ENCODE measurements at places on chromosomes 3 and 15.

DNA sequence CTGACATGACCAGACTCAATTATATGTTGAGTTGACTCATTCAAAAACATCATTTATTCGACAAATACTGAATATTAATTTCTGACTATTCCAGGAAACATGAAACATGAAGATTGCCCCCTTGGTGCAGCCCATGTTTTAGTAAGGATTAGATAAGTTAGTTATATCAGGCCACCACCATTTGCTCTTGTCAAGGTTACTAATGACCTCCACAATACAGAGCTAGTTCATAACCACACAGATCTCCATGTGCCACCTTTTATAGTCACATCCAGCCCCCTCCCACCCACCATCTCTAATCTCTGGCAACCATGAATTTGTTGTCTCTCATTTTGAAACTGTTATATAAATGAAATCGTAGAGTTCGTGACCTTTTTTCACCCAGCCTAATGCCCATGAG, 15.7 kb downstream of the KLHL18 start:
- no peak for DNase-seq

GRCh38 chr3:186544281-186544680, at the start of gene CRYGS:
Gene CRYGS, minus strand, starts transcription at chr3:186544380. Its CDS starts 54 bp downstream, at chr3:186544326.
- DNase-seq: no peak

GRCh38 chr3:142915636-142916035, 26.8 kb upstream of the PCOLCE2 start:
- no peak for DNase-seq

DNA sequence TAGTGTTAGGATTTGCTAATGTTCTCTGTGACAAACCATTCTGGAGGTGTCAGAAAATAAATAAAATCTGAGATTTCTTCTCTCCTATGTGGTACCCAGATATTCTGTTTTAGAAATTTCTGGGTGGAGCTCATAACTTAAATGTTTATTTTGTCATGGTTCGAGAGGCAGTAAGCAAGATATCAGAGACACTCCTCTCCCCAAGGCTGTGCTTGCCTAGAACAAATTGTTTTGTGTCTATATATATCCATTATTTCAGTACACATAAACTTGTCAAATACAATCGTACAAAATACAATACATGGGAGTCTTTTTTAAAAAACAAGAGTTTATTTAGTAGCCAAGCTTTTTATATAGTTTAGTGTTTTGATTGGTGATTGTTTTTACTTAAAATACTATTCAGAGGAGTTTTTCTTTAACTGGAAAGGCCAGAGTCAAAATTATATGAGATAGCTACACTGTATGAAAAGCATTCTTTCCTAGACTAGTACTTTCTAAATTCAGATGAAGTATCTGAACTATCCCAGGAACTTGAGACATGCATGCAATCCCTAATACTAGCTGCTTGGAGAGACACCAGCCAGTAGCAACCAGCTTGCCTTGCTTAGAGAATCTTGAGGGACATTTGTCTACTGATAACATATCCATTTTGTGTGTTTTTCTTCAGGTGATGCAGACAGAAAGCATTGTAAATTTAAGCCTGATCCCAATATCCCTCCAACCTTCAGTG, 4.7 kb downstream of the EXOG start:
- no peak for DNase-seq

DNA sequence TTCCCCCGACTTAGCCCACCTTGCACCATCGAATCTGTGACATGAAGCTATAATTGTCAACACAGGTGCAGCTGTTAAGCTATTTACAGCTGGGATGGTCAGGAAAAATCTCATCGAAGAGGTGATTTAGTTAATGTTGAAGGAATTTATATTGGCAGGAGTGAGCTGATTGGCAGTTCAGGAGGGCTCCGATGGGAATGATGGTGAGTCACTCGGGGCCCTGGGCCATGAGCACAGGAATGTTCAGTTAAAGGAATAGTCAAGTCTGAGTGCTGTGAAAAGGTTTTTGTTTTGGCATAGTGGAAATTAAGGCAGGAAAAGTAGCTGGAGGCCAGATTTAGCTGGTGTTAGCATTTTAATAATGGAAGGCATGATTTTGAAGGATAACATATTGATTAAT, 95.7 kb downstream of the OXSM start:
- no peak for DNase-seq

DNA sequence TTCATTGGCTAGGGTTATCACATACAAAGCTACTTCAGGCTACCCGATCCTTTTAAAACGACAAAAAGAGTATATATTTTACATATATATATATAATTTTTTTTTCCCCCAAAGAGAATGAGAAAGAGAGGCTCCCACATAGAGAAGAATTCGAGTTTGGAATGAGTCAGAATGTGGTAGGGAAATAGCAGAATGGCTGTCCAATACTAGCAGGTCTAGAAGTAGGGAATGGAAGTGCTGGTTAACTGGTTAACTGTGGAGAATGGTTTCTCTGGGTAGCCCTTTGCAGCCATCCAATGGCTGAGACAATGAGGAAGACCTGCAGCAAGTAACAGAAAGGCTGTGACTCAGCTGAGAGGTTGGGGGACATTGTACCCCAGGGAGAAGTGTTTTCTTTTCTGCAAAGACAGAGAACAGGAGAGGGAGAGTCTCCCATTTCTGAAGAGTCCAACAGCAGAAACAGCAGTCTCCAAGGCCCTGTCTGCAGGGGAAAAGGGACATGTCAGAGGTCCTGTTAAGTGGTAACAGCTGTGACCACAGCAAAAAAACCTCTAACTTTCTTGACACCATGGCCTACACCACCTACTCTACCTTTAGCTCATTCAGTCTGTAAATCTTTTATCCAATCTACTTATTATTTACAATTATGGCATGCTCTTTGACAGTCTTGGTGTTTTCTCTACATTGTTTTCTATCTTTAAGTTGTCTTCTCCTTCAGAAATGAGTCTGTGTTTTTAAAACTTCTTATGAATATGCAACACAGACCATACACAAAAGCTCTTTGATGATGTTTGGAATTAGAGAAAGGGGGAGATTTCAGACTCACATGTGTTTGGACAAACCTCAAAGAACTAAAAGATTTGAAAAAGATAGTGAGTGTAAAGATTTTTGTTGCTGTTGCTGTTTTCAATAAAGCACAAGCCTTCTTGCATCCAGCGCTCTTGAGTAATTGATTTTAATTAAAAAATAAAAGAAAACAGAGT, 116.1 kb upstream of the SLC7A14 start:
- no peak for DNase-seq

- DNase-seq: no peak
Measured at GRCh38 chr3:122055215-122055614, at the start of gene CD86. Gene CD86, plus strand, starts transcription at chr3:122055362. Its CDS starts 128 bp downstream, at chr3:122055490.

DNA sequence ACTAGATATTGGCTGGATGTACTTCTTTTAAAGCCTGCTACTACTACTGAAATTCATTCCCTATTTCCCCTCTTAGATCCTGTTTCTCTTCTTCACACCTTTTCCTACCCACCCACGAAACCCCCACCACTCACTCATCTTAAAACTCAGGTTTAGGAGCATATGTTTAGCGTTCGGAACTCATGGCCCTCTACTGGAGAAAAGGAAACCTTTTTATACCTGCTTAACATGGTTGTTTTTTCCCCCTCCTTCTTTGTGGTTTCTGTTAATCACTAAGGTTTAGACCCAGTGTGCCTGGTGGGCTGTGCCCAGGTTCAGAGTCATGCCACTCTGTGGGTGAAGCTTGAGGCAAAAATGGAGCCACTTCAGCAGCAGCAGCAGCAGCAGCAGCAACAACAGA, 2.6 kb downstream of the ARID3B start:
- no peak for DNase-seq

DNA sequence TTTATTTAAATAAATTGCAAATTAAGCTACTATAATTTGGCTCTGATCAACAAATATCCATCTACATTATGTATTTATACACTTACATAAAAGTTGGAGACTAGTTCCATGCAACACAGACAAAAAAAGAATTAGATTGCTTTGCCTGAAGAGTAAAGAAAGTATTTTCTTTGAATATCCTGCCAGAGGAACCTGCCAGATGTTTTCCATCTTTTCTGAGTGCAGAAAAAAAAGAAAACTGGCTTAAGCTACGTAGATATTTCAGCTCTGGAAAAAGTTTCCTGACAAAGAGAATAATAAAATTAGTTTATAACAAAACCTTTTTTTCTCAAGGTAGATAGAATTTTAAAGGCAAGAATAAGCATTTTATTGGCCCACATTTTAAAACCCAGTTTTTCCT, 607.5 kb upstream of the NAALADL2 start:
- no peak for DNase-seq

DNA sequence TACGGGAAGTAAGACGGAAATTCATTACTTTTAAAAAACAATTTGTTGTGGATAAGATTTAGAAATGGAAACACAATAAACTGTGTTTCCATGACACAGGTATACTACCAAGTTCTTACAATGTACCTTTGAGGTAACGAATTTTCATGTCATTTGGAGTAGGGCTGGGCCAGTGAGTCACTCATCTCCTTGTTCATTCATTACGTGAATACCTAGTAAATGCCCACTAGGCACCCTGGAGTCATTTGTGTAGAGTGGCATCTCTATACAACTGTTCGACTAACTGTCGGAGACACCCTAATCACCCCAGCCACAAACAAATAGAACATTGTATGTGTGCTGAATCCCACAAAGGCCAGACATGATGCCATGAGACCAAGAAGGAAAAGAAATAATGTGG, 94.8 kb downstream of the IGF1R start:
- DNase-seq: no peak

DNA sequence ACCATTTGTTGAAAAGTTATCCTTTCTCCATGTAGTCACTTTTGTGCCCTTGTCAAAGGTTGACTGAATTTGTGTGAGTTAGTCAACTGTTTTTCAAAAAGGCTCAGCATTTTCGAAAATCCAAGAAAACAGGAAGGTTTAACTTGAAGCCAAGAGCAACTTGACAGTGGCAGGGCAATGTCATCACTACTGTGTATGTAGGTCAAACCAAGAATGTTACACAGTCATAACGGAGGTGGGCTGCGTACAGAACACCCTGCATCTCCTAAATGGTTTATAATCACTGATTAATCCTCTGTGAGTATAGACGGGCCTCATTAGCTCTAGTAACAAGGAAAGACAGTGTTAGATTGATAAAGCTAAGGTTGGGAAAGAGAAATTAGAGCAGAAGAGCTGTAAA, 1064.9 kb downstream of the FHIT start:
- DNase-seq: no peak

- no peak for DNase-seq
Measured at GRCh38 chr15:71677766-71678165, 132.6 kb upstream of the NR2E3 start.

DNA sequence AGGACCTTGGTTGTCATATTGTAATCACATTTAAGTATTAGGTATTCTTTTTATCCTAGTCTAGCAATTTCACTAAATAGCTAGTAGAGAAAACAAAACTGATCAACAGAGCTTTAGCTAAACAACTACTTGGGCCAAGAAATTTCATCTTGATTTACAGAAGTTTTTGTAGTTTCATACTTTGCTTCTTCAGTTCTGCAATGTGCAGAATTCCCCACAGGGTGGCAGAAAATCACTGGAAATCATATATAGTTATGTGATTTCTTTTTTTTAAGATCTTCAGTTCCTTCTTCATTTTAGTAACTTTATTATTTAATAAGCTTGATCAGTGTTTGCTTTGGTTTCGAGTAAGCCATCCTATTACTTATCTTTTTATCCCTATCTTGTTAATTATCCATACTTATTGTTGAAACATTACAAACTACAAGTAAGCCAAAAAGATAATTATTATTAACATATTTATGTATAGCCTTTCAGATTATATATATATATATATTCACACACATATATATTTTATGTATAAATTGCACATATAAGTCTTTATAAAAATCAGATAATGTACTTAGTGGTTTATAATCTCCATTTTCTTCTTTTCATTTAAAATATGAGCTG, 2.2 kb upstream of the BNIP2 start:
- peak; percentile 37 for DNase-seq
